ENCODE measurements at places on chromosomes 4 and X.

- H3K4me1 ChIP-seq = no peaks in the 10 kb centered on the region
- DNase-seq = no peak
- H3K27ac ChIP-seq = no peak overlapping the region
- no peak overlapping the region for H3K4me3 ChIP-seq
Measured at GRCh38 chr4:139501117-139501516, 47.2 kb downstream of the RAB33B start.

GRCh38 chr4:2071912-2072867 is 13.1 kb downstream of the NAT8L start:
- H3K27me3 ChIP-seq = no peaks in the 10 kb centered on the region
- DNase-seq = peak; percentile 67
- no peak overlapping the region for H3K4me3 ChIP-seq
- no peaks in the 10 kb centered on the region for H3K4me1 ChIP-seq
- no peak overlapping the region for H3K27ac ChIP-seq

DNA sequence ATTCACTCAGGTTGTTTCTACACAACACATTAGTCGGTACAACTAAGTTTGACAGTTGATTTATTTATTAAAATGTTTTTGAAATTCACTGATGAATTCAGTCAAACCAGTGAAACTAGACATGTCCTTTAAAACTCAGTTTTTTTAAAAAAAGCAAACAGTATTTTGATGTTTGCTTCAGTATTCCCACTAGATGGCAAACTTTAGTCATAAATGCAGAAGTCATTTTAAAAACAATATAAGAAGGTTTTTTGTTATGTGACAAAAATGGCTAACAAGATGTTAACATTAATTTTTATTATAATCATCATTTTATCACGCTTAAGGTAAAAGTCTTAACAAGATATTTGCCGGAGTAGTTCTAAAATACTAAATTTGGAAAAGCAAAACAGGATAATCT is 1337.8 kb upstream of the DIAPH2 start:
- no peak overlapping the region for H3K4me3 ChIP-seq
- H3K27ac ChIP-seq = no peak overlapping the region
- no peak for DNase-seq
- no peaks in the 10 kb centered on the region for H3K4me1 ChIP-seq

GRCh38 chr4:52260514-52261210 is 209.6 kb downstream of the SPATA18 start:
- H3K27me3 ChIP-seq = no peaks in the 10 kb centered on the region
- peaks cover 2% of the 10 kb centered on the region for H3K4me1 ChIP-seq
- peak; percentile 48 for DNase-seq

DNA sequence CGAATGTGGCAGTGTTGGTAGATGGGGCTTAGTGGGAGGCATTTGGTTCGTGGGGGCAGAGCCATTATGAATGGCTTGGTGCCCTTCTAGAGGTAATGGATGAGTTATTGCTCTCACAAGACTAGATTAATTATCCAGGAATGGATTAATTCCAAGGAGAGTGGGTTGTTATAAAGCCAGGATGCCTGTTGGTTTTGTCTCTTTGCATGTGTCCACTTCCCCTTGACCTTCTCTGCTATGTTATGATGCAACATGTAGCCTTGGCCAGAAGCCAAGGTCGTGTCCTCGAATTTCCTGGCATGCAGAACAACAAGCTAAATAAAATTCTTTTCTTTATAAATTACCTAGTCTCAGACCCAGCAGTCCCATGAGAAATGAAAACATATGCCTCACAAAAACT is 111.2 kb upstream of the PLS3 start:
- H3K4me1 ChIP-seq = no peaks in the 10 kb centered on the region
- peak; percentile 75 for DNase-seq
- no peaks in the 10 kb centered on the region for H3K36me3 ChIP-seq

- no peak overlapping the region for H3K27ac ChIP-seq
- H3K36me3 ChIP-seq = no peaks in the 10 kb centered on the region
- no peak overlapping the region for H3K4me3 ChIP-seq
Measured at GRCh38 chr4:84481077-84481859, 17.8 kb downstream of the NKX6-1 start.

DNA sequence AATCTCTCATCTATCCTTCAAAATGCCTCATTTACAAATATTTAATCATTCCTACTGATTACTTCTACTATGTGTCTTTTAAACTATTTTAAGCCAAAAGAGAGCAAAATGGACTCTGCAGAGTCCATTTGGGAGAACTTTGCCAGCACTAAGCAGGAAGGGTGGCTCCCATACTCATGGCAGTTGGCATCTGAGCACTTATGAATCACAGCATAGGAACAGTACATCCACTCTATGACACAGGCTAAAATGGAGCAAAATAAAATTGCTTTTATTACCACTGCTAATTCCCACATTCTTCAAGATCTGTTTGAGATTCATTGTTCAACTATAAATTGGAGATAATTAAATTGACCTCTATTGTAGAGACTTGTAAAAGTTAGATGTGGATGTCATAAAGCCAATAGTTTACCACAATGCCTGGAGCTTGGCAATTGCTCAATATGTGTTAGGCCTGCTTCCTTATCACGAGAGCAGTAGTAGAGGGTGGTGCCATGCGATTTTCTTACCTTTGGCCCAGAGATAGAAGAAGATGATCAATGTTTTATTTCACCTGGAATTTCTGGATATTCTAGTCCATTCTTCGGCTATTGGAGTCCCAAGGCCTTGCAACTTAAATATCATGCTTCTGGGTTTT is 19.1 kb downstream of the HPGD start:
- no peak for DNase-seq
- H3K4me1 ChIP-seq = no peaks in the 10 kb centered on the region
- no peaks in the 10 kb centered on the region for H3K27me3 ChIP-seq
- no peaks in the 10 kb centered on the region for H3K36me3 ChIP-seq

DNA sequence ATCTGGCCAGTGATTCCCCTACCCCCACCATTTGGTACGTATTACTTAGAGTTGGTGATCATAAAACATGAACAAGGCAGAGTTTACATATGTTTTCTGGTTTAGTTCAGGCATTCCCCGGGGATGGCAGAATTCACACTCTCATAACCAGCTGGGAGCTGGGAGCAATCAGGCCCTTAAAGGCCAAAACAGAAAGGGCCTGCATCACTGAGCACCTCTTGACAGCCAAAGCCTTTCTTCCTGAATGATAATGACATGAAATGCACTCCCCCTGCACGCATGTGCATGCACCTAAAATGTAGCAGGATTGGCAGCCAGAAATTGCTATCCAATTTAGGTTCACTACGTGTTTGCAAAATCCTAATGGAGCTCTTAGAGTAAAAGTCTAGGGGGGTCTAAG is 235.4 kb downstream of the GPC3 start:
- H3K4me1 ChIP-seq = no peaks in the 10 kb centered on the region
- no peak for DNase-seq
- H3K4me3 ChIP-seq = no peak overlapping the region
- no peaks in the 10 kb centered on the region for H3K27me3 ChIP-seq
- H3K36me3 ChIP-seq = no peaks in the 10 kb centered on the region

GRCh38 chrX:10526451-10526850 is 93.9 kb downstream of the MID1 start:
- H3K27ac ChIP-seq = no peak overlapping the region
- H3K4me1 ChIP-seq = no peaks in the 10 kb centered on the region
- H3K27me3 ChIP-seq = no peaks in the 10 kb centered on the region
- H3K36me3 ChIP-seq = no peaks in the 10 kb centered on the region
- no peak for DNase-seq

DNA sequence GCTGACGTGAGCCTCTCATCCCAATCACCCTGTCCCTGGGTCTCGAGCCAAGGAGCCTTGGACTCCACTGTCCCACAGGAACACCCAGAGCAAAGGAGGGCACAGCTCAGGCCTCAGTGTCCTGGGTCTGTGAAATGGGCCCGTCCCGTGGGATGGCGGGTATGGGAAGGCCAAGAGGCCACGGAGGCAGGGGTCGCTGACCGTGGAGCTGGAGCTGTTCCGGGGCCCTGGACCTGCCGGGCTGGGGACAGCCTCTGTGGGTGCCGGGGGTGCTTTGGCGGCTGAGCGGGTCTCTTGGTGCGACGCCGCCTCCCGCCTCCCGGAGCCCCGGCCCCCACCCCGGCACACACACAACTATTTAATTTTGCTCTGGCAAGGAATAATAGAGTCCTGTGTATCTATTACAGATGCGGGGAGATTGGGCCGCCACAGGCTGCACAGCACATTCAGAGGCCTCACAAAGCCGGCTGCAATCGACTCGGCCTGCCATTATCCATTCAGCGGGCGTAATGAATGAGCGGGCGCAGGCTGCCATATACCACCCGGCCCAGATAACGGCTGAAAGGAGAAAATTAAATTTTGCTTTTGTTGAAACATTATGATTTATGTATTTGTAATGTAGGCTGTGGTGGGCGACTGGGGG is 83.9 kb upstream of the NKX1-1 start:
- no peak for DNase-seq
- H3K27me3 ChIP-seq = no peaks in the 10 kb centered on the region
- no peak overlapping the region for H3K4me3 ChIP-seq
- H3K27ac ChIP-seq = no peak overlapping the region

DNA sequence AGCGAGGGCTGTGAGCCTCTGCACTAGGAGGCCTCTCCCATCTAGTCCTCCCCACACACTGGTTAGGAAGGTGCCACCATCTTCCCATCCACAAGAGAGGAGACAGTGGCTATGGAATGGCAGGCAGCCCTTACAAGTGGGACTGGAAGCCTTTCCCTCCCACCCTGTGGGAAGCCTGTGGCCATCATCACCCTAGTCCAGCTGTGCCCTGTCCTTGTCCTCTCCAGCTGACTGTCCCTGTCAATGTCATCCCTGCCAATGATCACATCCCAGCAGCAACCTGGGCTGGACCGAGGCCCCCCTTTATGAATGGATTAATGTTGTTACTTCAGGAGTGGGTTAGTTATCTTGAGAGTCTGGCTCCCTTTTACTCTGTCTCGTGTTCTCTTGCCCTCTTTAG is 52.8 kb downstream of the NYX start:
- H3K27me3 ChIP-seq = no peaks in the 10 kb centered on the region
- no peaks in the 10 kb centered on the region for H3K36me3 ChIP-seq
- H3K27ac ChIP-seq = no peak overlapping the region
- no peaks in the 10 kb centered on the region for H3K4me1 ChIP-seq

GRCh38 chr4:59175617-59176016 is 2024.5 kb upstream of the ADGRL3 start:
- no peaks in the 10 kb centered on the region for H3K27me3 ChIP-seq
- no peaks in the 10 kb centered on the region for H3K4me1 ChIP-seq
- H3K36me3 ChIP-seq = no peaks in the 10 kb centered on the region
- H3K27ac ChIP-seq = no peak overlapping the region

DNA sequence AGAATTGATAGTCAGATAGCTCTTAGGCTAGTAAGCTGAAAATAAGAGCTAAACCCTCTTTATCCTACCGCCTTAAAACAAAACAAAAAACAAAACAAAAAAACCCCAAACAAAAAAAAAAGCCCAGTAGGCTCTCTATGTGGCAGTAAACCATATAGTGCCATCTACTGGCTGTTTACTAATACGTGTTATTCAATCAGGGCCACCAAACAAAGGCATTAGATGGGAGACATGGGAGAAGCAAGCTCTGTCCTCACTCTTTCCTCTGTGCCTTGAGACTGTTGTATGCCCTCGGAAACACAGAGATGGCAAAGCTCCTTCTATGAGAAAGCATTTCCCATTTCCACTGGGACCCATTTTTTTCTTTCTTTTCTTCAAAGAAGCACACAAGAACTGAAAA is 148.8 kb upstream of the MID1 start:
- no peak overlapping the region for H3K27ac ChIP-seq
- no peak overlapping the region for H3K4me3 ChIP-seq
- H3K27me3 ChIP-seq = no peaks in the 10 kb centered on the region
- no peak for DNase-seq

GRCh38 chr4:24497221-24497620 is 87.1 kb downstream of the DHX15 start:
- H3K27ac ChIP-seq = no peak overlapping the region
- H3K36me3 ChIP-seq = no peaks in the 10 kb centered on the region
- H3K4me1 ChIP-seq = no peaks in the 10 kb centered on the region
- no peak overlapping the region for H3K4me3 ChIP-seq

GRCh38 chr4:1992468-1993168 is 16.2 kb downstream of the NELFA start:
- no peaks in the 10 kb centered on the region for H3K36me3 ChIP-seq
- H3K27ac ChIP-seq = no peak overlapping the region
- no peak overlapping the region for H3K4me3 ChIP-seq

DNA sequence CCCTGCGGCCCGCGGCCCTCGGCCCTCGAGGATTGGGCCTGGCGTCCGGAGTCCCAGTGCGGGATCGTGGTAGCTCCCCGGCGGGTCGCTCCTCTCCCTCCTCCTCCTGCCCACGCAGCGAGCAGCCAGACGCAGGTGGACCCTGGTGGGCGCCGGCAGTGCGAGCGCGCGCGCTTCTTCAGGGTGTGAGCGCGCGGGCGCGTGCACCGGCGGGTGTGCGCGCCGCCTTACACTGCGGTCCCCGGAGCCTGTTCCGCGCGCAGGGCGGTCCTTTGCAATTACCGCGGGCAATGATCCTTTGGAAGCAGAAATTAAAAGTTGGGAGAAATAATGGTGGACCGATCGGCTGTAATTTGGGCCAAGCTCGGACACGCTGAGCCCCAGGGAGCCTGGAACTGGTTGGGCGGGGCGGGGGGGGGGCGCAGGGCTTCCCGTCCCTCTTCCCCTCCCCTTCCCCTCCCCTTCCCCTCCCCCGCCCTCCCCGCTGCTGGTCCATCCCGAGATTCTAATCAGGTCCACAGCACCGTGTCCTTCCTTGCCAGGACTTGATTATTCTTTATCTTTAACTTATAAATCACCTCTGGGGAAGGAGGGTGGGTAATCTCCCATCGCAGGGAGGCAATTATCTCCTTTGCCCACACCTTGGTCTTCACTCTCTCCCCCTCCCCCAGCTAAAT is 1.6 kb upstream of the NKX1-1 start:
- DNase-seq = no peak
- no peak overlapping the region for H3K27ac ChIP-seq
- H3K36me3 ChIP-seq = no peaks in the 10 kb centered on the region

GRCh38 chr4:159698336-159698735 is 595.5 kb downstream of the RAPGEF2 start:
- H3K4me3 ChIP-seq = no peak overlapping the region
- no peaks in the 10 kb centered on the region for H3K4me1 ChIP-seq
- DNase-seq = no peak

- no peak overlapping the region for H3K27ac ChIP-seq
- DNase-seq = no peak
- no peak overlapping the region for H3K4me3 ChIP-seq
- H3K36me3 ChIP-seq = no peaks in the 10 kb centered on the region
- H3K27me3 ChIP-seq = no peaks in the 10 kb centered on the region
- H3K4me1 ChIP-seq = no peaks in the 10 kb centered on the region
Measured at GRCh38 chrX:38939067-38939466, 137.8 kb downstream of the MID1IP1 start.

GRCh38 chrX:17913801-17914200 is 52.7 kb upstream of the RAI2 start:
- no peaks in the 10 kb centered on the region for H3K27me3 ChIP-seq
- H3K36me3 ChIP-seq = no peaks in the 10 kb centered on the region
- H3K4me3 ChIP-seq = no peak overlapping the region

Data from aorta (tissue), 5 donors.